Inflammatory macrophage treated with lipopolysaccharide for 1 hour (primary cell): ENCODE measurements at places on chromosomes 5 and 9.

GRCh38 chr5:14591548-14591947, 10.0 kb downstream of the OTULINL start:
- no peak for DNase-seq

- DNase-seq, result no peak
Measured at GRCh38 chr9:103802068-103802467, 292.0 kb upstream of the SMC2 start.

DNA sequence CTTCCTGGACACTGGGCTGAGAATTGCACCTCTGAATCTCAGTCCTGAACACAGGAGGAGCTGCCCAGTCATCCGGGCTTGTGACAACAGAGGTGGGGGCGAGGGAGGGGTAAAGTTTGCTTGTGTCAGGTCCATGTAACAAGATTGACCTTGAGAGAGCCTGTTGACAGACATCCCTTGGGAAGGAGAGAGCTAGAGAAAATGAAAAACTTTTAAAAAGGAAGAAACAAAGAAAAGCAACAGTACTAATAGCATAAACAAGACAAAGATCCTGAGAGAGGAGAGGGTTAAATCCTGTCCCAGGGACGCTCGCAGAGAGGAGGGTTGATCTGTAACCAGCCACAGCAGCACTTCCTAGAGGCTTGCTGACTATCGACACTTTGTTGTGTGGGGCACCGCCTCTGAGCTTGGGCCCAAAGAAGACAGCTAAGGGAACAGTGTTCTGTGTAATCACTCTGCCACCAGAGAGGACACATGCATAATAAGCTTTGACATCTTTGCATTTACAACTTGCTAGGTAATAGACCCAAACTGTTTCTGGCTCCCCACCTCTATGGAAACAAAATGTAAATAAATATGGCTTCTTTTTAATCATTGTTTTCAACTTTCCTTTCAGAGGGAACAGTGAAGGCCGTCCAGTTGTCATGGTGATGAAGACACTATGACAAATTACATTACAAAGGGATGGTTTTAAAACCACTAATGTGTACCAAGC, 363.7 kb downstream of the CSNK1G3 start:
- no peak for DNase-seq

DNA sequence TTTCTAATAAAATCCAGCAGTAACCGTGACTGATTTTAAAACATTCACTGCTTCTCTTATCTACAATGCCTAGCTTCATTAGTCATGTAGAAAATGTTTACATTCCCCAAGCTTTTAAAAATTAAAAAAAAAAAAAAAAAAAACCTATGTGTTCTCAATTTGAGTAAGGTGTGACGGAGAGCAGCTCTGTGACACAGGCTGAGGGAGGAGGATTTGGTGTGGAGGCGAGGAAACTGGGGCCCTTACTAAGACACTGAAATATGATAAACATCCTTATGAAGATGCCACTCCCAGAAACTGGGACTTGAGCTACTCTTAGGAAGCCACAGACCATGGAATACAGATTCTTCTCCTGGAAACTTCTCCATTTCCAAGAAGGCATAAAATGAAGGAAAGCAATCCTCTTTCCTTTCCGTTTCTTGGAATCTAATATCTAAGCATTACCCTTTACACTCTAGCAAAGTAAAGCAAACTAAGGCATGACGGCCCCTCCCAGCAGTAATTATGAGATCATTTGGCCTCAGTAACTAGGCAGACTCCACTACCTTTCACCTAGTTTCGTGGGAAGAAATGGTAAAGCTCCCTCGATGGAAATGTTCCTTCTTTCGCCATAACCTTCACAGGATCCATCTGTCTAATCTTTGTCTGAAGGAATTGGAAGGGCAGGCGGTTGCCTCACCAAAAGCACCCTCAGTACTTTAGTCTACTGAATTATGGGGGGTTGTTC, 23.5 kb downstream of the GRAMD2B start:
- DNase-seq, result no peak

GRCh38 chr5:135501965-135502364, 33.8 kb downstream of the NEUROG1 start:
- no peak for DNase-seq

DNA sequence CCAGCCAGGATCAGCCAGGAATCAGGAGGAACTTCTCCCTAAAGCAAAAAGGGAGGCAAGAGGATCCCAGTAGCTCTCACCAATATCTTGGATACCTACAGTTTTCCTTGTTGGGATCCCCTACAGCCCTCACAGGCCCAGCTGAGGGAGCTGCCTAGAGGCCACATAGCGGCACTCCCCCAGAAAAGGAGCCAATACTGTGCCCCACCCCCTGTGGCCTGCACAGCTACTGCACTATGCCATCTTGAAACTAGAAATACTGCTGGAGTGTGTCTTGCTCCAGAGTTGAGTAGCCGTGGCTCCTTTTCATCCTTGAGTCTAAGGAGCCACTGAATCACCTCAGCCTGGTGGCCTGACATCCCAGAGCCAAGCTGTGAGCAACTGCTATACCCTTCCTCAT, 22.3 kb upstream of the TRPM6 start:
- no peak for DNase-seq
